ENCODE measurements at places on chromosomes 13 and 19.

- no peak for DNase-seq
Measured at GRCh38 chr13:27954406-27954851, 14.7 kb downstream of the CDX2 start.

- no peak for DNase-seq
Measured at GRCh38 chr13:40060296-40061007, 405.0 kb downstream of the COG6 start.

DNA sequence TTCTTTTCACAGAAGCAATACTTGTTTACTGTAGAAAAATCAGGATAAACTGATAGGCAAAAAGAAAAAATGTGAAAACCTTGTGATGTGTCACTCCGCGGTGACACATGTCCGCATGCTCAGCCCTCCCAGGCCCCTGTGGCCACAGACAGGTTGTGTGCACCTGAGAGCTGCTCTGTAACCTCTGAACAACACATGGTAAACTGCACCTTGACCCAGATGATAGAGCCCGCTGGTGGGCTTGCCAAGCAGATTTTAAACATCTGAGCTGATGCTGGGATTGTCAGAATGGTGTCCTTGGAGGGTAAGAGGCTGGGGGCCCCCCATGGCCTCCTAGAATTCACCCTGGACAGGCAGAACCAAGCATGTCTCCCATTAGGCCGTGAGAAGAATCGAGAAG, 33.8 kb downstream of the DHRS12 start:
- no peak for DNase-seq

DNA sequence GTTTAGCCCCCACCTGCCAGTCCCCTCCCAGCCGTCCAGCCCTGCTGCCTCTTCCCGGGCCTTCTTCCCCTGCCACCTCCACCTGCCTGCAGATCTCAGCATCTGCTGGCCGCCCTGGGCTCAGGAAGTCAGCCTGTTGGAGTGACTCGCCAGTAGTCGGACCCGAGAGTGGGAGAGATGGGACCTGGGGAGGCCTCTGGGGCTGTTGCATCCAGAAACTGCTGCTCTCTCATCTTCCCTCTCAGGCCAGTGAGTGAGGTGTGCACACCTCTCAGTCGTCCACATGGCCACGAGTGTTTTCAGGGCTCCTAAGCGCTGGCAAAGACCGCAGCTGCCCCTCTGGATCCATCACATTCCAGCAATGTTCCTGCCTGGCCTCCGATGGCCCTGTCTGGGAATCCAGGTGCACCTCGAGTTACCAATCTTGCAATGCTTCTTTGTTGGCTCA, 151.8 kb upstream of the SOX1 start:
- no peak for DNase-seq

- no peak for DNase-seq
Measured at GRCh38 chr19:54096617-54097106, 3.9 kb downstream of the OSCAR start.

DNA sequence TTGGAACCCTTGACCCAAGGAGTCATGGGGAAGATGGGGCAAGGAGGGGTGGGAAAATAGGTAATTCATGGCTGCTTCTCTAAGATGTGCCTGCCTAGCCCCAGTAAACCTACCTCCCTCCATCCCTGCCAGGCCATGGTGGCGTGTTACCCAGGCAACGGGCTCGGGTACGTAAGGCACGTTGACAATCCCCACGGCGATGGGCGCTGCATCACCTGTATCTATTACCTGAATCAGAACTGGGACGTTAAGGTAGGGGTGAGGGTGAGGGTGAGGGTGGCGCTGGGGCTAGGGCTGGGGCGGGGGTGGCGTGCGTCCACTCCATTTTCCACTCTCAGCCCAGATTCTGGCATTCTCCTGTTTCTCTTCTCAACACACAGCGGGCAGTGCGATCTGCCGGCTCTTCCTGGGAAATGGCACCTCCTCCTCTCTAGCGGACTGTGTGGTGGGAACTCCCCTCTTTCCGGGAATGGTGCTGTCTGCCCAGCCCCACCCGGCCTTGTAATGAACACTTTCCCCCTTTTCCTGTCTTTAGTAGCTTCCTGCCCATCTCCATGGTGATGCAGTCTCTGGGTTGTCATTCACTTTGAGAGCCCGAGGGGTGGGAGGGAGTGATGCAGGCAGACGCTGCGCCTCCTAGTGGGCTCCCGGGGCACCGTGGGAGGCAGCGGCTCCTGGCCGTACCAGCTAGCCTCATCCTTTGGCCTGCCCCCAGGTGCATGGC, 7.6 kb downstream of the EGLN2 start:
- DNase-seq = no peak

DNA sequence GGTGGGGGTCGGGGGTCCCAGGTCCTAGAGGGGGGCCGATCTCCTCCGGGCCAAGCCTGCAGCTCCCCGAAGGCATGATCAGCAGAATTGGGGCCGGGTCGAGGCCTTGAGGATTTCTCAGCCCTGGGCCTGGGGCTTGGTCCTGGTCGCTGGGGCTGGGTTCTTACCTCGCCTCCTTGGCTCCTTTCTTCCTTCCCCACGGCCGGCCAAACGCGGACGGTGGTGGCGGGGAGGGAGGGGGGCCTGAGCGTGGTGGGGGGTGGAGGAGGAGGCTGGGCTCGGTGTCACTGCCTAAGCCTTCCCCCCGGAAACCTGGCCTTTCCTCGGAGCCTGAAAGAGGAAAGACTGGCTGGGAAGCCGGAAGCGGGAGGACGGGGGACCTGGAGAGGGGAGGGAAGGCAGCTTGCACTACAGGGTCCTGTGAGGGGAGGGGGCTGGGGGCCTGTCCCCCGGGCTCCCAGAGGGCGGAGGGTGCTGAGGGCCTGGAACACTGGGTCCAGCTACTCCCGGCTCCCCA, at the start of gene ZNF579:
ZNF579 (minus strand) TSS at position 221 of the 517 bp plus-strand sequence. CDS start 1,209 bp downstream, outside the sequence.
- peak; percentile 83 for DNase-seq

GRCh38 chr19:1720237-1720636, 33.1 kb upstream of the ONECUT3 start:
- DNase-seq = no peak

GRCh38 chr13:43269037-43269481, 245.7 kb downstream of the DNAJC15 start:
- no peak for DNase-seq

- no peak for DNase-seq
Measured at GRCh38 chr13:69935043-69935442, 172.6 kb upstream of the ATXN8OS start.

DNA sequence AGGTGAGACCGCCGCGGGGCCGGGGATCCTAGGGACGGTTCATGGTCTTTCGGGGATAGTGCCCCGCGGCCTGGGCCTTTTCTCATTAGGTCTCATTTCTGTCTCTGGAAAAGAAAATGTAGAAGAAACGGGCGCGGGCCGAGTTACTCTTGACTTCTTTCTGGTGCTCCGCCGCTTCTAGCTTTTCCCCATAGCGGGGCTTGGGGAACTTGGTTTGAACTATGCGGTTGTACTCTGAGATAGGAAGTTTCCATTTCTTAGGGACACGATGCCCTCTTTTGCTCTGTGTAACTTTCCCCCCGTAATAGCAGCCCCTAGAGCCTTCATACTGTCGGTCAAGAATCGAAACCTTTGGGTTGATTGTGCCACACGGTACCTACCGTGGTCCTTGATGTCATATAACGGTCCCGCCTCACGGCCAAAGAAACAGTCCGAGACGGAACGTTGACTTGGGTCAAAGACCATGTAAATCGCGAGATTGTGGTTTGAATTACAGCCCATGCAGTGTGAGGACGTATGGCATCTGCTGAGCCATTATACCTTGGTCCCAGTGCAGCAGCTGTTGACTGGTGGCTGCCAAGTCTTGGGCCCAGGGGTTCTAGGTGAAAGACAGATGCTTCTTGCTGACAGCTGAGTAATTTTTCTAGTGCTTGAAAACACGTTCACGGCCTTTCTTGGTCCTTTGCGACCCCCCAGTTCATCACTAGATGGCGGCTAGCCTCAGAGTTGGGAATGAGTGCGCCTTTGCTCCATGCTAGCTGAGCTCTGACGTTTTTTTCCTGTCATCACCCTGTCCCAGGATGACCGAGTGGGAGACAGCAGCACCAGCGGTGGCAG, 487 bp downstream of the RPS5 start:
- DNase-seq = no peak

DNA sequence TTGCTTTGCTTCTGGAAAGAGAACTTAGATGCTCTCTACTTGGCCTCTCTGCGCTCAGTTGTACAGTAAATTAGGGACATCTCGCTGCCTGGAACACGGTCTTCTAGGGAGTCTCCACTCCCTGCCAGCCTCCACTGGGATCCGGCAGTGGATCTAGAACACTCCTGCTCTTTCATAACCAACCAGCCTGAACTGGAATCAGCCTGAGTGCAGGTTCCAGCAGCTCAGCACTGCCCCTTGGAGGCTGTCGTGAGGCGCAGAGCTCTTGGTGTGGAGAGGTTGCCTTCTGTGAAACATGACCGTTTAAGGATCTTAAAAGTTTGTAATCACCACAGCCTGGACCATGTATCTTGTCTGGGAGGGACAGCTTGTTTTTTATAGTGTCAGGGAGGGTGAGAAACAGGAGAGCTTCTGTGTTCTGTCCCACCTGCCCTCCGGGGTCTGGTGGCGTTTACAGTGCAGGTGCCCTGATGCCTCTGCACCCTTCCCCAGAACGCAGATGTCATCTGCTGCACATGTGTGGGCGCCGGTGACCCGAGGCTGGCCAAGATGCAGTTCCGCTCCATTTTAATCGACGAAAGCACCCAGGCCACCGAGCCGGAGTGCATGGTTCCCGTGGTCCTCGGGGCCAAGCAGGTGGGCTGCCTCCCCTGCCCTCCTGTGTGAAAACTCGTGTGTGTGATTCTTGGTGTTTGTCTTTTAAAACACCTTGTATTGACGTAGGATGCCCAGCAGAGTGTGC, 24.8 kb downstream of the UPF1 start:
- DNase-seq = no peak

GRCh38 chr19:11451327-11451870, 16.0 kb downstream of the PRKCSH start:
- DNase-seq = no peak
